NCI-H2081 (cell line): ENCODE measurements at places on chromosomes 7 and 10.

DNA sequence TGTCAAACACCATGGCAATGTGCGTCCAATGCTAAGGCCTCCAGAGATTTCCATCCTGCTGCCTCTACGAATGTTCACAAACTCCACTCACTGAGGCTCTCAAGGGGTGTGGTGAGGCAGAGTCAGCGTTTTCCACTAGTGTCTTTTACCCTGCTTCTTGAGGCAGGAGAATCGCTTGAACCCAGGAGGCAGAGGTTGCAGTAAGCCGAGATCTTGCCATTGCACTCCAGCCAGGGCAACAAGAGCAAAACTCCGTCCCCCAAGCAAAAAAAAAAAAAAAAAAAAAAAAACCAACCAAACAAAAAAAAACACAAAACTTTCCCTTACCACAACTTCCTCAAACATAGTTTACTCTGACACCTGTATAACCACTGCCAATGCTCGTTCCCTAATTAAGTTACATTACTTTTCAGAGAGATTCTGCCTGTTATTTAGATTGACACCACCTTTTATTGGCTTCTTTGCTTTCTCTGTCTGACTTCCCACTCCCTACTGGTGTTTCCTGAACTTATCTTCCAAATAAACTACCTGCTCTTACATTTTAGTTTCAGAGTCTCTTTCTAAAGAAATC is 102.1 kb upstream of the ZNF746 start:
- no peak for DNase-seq

DNA sequence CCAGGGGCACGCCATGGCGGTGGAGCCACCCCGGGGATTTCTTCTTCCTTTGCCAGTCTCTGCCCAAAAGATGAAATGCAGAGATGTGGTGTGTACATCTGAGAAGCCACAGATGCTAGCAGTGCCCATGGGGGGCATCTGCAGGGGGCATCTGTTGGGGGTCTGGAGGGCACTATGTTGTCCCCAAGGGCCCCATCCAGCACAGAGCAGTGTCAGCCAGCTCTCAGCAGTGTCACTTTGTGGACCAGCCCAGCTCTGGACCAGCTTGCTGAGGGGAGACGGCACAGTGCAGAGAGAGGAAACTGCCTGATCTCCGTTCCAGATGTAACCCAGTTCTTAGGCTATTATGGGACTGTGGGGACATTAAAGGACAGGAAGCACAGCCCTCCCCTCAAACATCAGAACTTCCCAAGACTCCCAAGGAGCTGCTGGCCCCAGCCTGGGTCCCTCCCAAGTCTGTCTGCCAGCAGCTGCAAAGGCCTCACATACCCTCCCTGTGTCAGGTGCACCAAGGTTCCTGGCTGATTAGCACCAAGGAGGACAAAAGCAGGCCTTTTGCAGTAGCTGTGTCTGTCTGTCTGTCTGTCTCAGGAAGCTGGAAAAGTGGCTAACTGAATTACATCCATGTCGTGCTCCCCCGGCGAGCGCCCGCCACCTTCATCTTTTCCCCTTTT is 536.5 kb downstream of the PTPRN2 start:
- no peak for DNase-seq

GRCh38 chr7:47196106-47196645 is 385.7 kb downstream of the TNS3 start:
- DNase-seq = no peak

- DNase-seq = peak; percentile 74
Measured at GRCh38 chr10:13074563-13075451, 25.2 kb upstream of the OPTN start.

DNA sequence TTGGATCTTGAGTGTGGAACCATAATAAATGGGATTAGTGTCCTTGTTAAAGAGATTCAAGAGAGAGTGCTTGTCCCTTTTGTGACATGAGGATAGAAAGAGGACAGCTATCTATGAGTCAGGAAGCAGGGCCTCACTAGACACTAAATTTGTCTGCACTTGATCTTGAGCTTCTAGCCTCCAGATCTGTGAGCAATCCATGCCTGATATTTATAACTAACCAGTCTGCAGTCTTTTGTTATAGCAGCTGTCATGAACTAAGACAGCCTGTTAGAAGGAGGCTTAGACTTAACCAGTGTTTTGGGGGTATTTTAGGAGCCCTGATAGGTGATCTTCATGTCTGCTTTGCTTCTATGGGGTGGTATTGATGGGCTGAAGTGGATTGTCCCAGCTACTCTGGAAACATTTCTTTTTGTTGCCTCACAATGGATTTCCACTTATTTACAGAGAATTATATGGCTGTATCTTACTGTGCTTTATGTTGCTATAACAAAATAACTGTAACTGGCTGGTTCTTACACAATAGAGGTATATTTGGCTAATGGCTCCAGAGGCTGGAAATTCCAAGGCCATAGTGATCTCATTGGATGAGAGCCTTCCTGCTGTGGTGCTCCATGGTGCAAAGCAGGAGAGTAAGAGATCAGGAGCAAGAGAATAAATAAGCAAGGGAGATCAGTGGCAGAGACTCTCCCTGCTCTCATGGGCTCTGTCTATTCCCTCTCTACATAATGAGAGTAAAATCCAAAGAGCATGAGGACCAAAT is 23.4 kb upstream of the AKR1C3 start:
- DNase-seq = no peak
